ENCODE measurements at places on chromosomes 11 and 22. TPM values are rescaled to one million over a fixed set of nuclear protein-coding genes. Genes with fewer than 3 reads are reported as not detected.

DNA sequence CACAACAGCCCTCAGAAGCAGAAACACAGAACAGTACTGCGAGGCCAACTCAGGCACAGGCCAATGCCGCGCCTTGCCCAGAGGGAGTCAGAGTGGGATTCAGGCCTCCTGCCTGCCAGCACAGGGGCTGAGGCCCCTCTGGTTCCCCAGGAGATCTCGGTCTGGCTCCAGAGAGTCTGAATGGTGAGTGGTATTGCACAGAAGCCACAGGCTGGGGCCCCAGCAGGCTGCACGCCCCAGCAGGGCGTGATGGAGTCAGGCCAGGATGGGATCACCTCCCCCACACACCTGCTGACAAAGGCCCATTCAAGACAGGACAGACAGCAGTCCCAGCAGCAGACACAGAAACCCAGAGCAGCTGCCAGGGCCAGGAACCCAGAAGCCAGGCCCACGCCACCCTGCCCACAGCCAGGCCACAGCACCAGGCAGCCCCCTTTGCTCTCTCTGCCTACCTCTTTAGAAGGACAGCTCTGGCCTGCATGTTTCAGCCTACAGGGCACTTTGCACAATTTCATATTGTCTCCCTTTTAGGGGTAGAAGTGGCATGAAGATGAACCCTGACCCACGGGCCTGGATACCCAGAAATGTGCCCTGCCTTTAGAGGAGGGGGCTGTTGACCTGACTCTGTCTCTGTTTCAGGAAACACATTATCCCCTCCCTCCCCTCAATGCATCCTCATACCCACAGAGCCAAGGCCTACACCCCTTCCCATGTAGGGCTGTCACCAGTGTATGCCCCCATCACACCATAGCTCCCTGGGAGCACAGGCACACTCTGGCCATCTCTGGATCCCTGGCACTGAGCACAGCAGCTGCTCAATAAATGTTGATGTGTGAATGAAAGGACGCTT is 6.1 kb downstream of the FXYD6 start:
- DNase-seq = no peak

DNA sequence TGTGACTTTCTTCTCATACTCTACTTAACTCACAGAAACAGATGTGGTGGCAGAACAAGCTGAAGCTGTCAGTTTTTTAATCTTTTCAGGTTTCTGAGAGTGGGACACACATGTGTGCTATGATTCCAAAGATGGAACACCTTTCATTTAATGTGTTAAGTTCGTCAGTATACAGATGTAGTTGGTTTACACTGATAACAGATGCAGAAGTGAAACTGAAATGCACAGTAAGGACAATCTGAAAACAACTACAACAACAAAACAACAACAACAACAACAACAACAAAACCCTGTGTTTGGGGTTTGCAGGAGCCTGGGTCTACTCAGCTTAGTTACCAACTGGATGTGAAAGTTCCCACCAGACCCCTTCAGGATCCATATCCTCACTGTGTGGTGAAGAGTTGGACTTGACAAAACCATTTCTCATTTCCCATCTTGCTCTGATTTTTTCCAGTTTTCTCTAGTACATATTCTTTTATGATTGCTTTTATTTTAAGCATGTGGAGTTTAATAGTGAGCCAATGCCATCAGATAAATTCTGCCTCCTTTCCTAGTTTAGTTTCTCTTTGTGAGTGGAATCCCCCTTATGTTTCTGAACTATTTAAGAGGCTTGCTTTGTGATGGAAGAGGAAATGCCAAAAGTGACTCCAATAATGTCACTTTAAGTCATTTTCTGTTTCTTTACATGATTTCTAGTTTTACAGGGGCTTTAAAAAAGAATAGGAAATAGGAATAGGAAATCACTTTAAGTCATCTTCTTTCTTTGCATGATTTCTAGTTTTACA is 47.8 kb downstream of the ARHGAP42 start:
- DNase-seq = no peak

DNA sequence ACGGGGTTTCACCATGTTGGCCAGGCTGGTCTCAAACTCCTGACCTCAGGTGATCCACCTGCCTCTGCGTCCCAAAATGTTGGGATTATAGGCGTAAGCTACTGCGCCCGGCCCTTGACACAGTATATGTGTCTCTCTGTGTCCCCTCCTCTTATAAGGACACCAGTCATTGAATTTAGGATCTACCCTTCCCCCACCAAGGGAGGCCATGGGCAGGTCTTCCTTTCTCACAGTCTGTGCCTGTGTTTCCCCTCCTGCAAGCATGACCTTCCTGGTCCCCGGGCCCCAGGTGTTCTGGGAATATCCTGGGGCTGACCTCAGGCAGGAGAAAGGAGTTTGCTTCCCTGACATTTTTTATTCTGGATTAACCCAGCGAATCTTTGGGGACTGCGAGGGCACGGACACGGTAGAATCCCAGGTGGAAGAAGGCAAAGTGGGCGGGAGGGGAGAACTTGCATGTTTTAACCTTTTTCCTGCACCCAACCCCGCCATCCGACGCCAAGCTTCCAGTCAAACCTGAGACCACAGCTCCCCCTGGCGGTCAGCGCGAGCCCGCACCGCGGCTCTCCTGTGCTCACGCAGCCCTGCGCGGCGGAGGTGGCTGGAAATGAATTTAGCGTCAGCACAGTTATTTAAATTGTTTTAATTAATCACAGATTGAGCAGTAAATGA is 42.1 kb upstream of the ISX start:
- no peak for DNase-seq

GRCh38 chr11:27228232-27228905 is 134.6 kb downstream of the CCDC34 start:
- no peak for DNase-seq

DNA sequence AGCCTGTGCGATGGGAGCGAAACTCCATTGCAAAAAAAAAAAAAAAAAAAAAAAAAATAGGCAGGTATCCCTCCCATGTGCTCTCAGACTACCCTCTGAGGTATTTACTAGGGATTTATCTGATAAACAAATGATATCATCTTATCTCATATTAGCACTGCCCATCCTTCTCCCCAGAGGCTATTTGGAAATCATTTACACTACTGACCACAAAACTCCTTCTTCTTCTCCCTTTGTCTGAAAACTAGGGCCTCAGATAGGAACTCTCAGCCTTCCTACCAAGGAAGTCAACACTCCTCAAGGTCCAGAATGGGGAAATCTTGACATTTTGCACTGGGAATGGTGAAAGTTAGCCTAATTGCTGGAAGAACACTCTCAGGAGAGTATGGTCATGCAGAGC is 46.4 kb downstream of the LARGE2 start:
- DNase-seq = no peak

DNA sequence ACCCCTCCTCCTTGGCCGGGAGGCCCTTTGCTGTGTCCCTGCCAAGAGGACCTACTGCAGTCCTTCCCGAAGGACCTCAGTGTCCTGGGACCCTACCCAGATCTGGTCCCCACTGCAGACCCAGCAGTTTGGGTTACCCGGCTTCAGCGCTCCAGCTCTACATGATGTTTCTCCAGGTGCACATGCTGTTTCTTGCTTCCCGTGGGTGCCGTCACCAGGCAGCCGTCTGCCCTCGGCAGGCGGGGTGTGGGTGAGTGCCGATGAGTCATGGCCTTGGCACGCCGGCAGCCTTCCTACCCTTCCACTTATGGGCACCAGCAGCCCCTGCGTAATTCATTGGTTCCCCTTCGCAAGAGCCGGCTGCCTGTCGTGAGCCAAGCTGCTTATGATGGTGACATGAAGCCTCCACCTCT is 101.8 kb downstream of the BCR start:
- peak; percentile 83 for DNase-seq

DNA sequence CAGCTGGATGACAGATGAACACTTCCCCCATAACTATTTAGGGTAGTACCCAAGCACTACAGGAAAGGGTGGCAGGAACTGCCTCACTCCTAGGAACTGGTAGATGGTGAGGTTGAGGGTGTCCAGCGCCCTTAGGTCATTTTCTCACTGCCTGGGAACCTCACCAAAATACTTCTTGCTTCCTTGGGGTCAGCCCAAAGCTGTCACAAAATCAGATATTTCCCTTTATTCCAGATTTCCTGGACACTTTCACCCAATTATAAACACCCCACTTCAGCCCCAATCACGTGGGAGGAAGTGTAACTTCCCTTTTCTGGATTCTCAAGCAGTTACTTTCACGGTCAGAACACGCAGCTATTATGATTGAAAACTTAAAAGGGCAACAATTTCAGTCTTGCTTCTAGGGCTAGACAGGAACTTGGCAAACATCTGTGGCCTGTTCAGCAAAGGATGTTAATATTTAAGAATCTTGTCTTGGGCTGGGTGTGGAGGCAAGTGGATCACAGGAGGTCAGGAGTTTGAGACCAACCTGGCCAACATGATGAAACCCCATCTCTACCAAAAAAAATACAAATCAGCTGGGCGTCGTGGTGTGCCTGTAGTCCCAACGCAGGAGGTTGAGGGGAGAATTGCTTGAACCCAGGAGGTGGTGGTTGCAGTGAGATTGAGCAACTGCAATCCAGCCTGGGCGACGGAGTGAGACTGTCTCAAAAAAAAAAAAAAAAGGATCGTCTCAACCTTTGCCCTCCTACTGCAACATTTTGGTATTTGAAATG is 4.0 kb downstream of the FTH1 start:
- no peak for DNase-seq

- no peak for DNase-seq
These were observed 54.0 kb downstream of the PRR5L start for GRCh38 chr11:36350137-36350513.

- DNase-seq = peak; percentile 68
These were observed 1415.2 kb upstream of the TENM4 start for GRCh38 chr11:80856066-80856465.

- no peak for DNase-seq
These were observed 52.5 kb downstream of the BTG4 start for GRCh38 chr11:111459506-111460270.

GRCh38 chr22:48153726-48154125 is 1391.3 kb downstream of the TBC1D22A start:
- no peak for DNase-seq

GRCh38 chr22:19535001-19535400 is 10.8 kb upstream of the CLDN5 start:
- DNase-seq = no peak

- peak; percentile 47 for DNase-seq
These were observed 317.8 kb downstream of the MIAT start for GRCh38 chr22:26974914-26975803.

- DNase-seq = no peak
These were observed 82.3 kb downstream of the PDE2A start for GRCh38 chr11:72591785-72592502.

DNA sequence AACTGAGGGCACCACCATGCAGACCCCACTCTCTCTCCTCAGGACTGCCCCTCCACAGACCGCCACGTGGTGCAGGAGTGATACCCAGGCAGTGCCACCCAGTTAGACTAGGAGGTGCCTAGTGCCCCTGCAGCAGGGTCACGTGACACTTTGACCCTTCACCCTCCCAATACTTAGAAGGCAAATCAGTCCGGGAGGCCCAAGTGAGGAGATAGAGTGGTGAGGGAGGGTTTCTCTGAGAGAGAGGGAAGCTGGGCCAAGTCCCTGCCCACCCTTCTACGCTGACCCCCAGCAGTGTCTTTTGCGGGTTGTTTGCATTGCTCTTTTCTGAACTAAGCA is 84.6 kb downstream of the BUD13 start:
- DNase-seq = no peak

GRCh38 chr11:92955860-92956259 is 13.6 kb upstream of the MTNR1B start:
- DNase-seq = no peak

DNA sequence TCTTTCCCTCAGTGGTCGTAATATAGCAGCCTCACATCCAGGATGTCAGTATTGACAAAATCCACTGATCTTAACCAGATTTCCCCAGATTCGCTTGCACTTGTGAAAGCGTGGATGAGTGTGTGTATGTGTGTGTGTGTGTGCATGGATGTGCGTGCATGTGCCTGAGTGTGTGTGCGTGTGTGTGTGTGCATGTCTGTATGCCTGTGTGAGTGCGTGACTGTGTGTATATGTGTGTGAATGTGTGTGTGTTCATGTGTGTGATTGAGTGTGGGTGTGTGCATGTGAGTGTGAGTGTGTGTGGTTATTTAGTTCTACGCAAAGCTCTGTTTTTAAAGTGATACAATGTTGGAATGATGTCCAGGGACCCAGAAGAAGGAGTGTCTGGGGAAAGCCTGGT is 723.2 kb downstream of the BRD1 start:
- DNase-seq = no peak

DNA sequence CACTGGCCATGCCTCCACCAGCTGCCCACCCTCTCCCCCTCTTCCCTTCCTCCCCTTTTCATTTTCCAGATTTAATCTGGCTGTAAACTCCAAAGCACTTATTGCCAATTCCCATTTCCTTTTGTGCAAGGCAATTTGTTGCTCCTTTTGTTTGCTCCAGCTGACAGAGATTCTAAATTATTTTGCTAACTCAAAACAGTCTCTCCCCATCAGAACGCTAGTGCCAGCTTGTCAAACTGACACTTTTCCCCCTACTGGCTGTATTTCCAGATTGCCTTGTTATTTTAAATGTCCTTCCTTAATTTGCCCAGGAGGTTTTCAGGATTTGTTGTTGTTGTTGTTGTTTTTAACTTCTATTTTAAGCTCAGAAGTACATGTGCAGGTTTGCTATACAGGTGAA is 57.0 kb upstream of the PAK1 start:
- no peak for DNase-seq

CSNK2A3 gene
- 1.7 TPM for total RNA-seq

OR52H1 gene
- total RNA-seq = not detected

TCN2 gene
- 3.8 TPM for total RNA-seq

RTN4RL2 gene
- 0.50 TPM for total RNA-seq

ACTN3 gene
- total RNA-seq = not detected

GLYATL2 gene
- not detected for total RNA-seq

UEVLD gene
- total RNA-seq = 20.1 TPM

NCF4 gene
- not detected for total RNA-seq

FAM168A gene
- 44.8 TPM for total RNA-seq

MS4A6E gene
- not detected for total RNA-seq

RHOD gene
- 30.4 TPM for total RNA-seq

UCP2 gene
- total RNA-seq = 83.0 TPM

Data from astrocyte (in vitro differentiated cells and primary cell).